ENCODE measurements at places on chromosomes 1 and 21.

DNA sequence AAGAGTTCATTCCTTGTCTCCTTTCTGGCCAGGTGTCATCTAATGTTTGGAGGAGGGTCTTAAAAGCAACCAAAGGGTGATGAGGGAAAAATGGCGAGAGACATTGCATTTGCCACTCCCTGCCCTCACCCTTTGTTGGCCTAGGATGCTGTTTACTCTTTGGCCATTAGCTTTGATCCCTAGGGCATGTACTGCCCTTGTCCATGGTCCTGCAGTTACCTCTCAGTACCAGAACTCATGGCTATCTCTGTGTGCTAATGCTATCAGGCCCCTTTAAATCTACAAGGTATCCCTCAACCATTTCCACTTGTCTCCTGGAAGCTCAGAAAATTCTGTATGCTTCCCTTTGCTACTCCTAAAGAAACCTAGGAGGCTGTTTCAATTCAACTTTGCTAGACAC, 424.8 kb upstream of the PLXNA2 start:
- peak; percentile 2 for DNase-seq

DNA sequence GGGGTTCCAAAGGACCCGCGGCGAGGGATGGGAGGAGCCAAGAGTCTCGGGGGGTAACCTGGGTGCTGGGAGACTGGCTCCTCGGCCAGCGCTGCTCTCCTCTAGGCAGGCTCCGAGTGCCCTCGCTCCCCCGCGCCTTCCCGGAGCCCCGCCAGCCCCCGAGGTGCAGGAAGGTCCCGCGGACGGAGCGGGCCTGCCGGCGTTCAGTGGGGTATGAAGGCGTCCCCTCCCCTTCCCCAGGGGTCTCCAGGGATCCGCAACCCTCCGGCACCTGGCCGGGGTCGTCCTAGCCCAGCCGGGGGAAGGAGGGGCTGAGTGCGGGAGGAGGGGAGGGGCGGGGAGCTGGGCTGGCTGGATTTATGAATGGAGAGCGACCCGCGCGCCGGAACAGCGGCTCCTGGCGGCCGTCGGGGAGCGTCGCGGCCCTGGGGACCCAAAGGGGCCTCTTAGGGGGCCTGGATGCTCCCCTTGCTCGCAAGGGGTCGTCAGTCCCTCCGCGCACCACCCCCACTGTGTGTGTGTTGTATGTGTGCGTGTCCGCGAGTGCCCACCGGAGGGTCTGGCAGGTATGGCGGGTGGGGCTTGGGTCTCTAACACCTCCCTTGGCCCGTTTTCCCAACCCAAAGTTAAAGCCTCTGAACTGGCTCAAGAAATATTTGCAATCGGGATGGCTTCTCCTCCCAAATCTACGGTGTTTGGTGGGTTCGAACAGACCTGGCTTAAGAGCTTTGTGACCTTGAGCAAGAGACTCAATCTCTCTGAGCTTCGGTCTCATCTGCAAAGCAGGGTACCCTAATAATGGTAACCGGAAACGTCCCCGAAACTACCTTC, 642 bp downstream of the HCRTR1 start:
- DNase-seq = peak; percentile 38

DNA sequence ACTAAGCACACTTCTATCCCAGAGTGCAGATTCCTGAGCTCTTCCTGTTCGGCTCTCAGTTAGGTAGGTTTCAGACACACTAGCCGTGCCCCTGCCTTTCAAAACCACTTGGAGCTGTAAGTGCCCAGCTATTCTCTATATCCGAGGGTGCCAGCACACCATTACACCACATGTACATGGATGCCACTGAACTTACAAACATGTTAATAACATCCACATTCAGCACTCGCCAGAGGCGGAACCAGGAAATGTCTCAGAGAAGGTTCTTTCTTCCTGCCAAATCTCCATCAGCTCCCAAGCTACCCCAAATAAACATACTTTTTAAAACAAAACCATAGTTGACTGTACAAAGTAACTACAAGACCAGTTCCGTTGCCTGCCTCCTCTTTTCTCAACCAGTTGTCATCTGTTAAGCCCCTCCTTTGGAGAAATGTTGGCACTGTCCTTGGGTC, 78.4 kb upstream of the CTTNBP2NL start:
- DNase-seq = no peak

- no peak for DNase-seq
Observed at GRCh38 chr21:45651921-45652320, 8.4 kb downstream of the PCBP3 start.

GRCh38 chr1:225449261-225449660, 21.4 kb upstream of the LBR start:
- no peak for DNase-seq

All from fibroblast of skin of right biceps (primary cell).